Renal cortical epithelial cell (primary cell): ENCODE measurements at places on chromosomes 2 and 18.

DNA sequence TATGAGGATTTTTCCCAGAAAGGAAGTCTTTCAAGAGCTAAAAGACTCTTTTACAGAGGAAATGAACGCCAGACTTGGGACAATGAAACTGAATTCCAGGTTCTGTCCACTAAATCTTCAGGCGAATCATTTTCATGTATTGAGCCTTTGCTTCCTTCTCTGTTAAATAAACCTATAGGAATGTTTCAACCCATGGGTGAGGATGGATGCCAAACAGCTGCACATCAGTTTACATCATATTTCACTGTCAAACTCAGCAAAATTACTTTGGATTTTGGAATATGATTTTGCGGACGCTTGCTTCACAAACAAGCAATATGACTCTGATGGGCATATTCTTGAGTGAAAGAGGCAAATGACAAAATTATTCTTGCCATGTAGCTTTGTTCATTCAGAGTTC lies 256.1 kb upstream of the ZNF521 start:
- DNase-seq, result no peak

GRCh38 chr18:58314284-58314683 lies 270.3 kb downstream of the NEDD4L start:
- DNase-seq, result peak; percentile 96

DNA sequence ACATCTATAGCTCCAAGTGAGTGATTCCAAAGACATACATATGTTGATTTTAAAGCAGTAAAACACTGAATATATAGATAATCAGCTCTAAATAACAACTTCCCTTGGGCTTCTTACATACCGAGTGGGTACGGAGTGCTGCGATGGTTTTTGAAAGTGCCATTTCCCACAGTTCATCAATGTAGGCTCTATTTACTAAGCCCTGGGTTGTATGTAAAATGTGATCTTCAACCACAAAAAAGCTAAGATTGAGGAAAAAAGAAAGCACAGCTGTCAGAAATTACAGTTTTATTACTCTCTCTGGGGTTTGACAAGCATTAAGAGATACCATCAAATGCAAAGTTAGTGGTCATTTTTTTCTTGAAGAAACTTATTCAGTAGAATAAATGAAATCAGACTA lies 312.8 kb downstream of the EXOC6B start:
- DNase-seq, result no peak

GRCh38 chr18:33576999-33577646 lies 896 bp upstream of the ASXL3 start:
- no peak for DNase-seq

DNA sequence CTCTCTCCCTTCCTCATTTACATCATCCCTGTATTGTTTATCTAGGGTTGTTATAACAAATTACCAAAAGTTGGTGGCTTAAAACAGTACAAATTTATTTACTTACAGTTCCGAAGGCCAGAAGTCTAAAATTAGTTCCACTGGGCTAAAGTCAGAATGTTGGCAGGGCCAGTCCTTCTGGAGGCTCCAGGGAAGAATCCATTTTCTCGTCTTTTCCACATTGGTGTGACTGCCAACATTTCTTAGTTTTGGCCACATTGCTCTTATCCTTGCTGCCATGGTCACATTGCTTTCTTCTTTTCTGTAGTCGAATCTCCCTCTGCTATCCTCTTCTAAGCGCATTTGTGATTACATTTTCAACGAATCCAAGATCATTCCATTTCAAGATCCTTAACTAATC lies 34.7 kb downstream of the ICOS start:
- DNase-seq, result no peak

DNA sequence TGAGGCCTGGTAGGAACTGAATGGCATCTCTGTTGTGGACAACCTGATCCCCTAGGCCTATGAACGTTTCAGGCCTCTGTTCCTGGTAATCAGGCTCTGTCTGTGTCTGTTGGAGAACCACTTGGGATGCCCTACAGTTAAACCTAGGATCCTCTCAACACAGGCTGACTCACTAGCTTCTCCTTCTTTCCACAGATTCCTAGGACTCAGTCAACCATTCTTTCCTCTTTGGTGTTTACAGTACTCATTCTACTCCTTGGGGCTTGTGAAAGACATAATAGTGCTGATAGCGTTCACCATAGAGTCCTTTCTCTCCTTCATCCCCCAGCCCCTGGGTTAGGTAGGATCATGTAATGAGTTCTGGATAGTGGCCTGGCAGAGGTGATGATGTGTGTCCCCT lies 544.3 kb downstream of the METTL4 start:
- peak; percentile 96 for DNase-seq

- no peak for DNase-seq
Measured at GRCh38 chr18:3323900-3324299, 62.0 kb downstream of the MYL12B start.

- DNase-seq, result peak; percentile 96
Measured at GRCh38 chr18:9055185-9055584, 47.3 kb upstream of the NDUFV2 start.

DNA sequence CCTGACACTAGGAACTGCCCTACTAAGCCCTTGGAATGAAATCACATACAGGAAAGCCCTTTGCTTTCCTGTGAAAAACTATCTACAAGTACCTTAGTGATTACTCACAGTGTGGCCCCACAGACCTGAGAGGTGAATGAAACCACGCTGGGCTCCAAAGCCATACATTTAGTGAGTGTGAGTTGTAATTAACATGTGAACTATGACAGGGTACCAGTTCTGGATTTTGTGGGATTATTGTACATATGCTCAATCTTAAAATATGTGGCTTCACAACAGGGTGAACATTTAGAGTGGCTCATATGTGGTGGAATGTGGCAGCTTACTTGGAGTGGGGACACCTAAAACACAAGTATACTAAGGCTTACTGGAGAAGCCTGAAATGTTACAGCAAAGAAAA lies 12.3 kb downstream of the KCTD1 start:
- peak; percentile 64 for DNase-seq

DNA sequence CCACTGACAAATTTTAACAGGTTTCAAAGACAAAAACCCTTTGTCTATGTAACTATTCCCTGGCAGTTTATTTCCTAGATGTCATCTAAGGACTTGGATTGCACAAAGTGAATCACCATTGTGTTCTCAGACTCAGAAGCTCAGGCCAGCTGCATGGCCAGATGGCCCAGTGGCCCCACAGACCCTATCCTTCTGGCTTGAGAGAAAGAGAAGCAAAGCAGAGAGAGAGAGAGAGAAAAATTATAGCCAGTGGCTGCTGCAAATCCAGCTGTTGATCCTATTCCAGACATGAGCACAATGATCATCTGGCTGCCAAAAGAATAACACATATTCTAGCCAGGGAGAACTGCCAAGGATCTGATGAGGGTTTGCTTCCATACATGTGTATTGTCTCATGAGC lies 25.8 kb downstream of the CTLA4 start:
- no peak for DNase-seq

DNA sequence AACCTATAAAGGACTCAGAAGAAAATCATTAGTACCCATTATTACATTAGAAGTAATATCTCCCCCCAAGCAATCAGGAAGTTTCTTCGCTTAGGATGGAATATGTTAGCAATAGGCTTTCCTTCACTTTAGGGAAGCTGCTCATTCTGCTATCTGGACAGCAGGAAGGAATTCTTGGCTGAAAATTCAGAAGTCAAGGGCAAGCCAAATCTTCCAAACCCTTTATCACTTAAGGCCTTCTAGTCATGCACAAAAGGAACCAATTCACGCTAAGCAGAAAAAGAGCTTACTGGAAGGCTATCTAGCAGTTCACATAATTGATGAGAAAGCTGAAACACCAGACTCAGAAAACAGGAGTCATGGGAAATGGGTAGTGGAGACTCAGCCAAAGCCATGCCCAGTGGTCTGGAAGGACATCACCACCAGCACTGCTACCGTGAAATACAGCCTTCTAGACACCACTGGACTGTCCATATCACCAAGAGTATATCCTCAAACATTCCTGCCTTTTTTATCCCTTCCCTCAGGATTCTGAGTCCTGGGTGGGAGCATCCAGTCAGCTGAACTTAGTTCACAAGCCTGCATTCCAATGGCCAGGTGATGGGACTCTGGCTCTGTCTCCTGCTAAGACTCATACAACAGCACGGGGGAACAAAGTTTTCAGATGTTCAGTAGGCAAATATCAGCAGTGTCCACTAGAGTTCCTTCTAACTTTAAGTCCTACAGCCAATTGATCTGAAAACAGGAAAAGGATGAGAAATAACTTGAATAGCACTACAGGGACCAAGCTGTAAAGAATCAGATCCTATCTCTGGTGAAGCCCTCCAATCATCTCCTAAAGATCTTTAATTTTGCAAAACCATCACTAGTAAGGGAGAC lies 14.8 kb upstream of the ADAM17 start:
- no peak for DNase-seq

- no peak for DNase-seq
Measured at GRCh38 chr2:54609241-54609640, 114.2 kb upstream of the EML6 start.

DNA sequence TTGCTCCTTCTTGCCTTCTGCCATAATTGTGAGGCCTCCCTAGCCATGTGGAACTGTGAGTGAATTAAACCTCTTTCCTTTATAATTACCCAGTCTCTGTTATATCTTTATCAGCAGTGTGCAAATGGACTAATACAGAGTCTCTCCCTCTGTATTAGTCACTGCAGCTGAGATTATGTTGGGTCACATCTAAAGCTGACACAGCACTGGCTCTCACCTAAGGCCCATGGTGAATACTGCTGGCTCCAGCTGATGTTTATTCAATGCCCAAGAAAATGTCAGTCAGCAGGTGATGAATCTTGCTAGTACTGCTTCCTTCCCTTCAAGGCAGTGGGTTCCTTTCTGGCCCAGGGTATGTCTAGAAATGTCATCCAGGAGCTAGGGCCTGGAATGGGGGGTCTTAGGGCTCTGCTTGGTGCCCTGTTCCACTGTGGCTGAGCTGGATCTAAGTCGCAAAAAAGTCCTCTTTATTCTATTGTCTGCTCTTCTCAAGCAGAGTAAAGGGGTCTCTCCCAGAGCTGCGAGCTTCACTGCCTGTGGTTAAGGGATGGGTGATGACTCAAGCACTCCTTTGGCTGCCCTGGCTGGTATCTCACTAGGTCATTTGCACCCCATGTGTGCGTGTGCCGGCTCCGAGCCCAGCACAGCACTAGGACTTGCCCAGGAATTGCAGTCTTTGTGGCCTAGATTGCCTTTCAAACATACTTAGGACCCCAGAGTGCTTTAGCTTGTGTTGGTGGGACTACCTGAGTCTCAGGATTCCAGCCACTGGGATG lies 29.9 kb downstream of the PPP1R1C start:
- peak; percentile 62 for DNase-seq

DNA sequence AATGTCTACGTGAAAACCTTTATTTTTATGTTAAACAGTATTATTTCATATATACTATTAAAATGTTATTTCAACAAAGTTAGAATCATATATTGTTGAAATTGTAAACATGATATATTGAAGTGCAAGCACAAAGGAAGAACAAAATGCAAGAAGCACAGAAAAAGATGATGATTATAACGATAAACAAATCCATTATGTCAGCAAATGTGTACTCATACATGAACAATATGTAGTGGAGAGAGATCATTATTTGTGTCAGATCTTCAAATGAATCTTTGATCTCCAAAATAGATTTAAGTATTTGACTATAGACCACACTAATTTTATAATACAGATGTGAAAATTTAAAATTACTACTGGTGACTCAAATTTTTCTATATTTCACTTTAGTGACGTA lies 1104.4 kb upstream of the CRIM1 start:
- no peak for DNase-seq

DNA sequence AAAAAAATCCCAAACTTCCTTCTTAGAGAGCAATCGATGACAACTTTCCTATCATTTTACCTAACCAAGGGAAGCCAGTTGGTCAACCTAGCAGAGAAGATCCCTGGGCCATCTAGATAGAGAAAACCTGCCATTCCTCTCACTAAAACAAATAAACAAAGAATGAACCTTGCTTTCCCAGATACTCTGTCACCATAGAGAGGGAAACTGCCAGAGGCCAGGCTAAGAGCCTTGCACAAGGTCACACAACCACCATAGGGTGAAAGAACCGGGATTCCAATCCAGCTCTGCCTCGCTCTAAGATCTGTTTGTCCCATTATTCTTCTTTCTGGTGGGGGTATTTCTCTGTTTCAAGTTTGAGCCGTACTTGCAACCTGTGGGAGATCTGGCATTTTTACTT lies 154.6 kb downstream of the CYRIA start:
- DNase-seq, result no peak

- no peak for DNase-seq
Measured at GRCh38 chr2:126389446-126389845, 266.5 kb upstream of the GYPC start.

GRCh38 chr2:132678483-132678882 lies 8.5 kb upstream of the LYPD1 start:
- DNase-seq, result peak; percentile 18

DNA sequence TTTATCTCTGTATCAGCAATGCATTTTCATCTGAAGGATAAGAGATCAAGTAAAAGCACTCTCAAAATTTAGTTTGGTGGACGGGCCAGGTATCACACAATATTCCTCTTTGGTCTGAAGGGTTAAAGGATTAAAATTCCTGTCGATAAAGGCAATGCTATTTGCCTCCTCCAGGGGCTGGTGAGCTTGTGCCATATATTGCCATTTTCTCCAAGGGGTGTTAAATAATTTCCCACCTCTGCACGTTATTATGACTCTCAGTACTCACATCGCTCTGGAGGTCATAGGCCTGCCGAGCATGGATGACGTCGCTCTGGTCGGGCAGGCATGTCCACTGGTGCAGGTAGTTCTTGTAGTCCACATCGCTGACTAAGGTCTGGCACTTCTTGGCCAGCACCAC lies 94.2 kb downstream of the NEB start:
- no peak for DNase-seq

GRCh38 chr18:31950583-31950982 lies 7.7 kb upstream of the TRAPPC8 start:
- DNase-seq, result peak; percentile 32

- peak; percentile 92 for DNase-seq
Measured at GRCh38 chr2:219171231-219171651, 1.4 kb upstream of the SLC23A3 start.

DNA sequence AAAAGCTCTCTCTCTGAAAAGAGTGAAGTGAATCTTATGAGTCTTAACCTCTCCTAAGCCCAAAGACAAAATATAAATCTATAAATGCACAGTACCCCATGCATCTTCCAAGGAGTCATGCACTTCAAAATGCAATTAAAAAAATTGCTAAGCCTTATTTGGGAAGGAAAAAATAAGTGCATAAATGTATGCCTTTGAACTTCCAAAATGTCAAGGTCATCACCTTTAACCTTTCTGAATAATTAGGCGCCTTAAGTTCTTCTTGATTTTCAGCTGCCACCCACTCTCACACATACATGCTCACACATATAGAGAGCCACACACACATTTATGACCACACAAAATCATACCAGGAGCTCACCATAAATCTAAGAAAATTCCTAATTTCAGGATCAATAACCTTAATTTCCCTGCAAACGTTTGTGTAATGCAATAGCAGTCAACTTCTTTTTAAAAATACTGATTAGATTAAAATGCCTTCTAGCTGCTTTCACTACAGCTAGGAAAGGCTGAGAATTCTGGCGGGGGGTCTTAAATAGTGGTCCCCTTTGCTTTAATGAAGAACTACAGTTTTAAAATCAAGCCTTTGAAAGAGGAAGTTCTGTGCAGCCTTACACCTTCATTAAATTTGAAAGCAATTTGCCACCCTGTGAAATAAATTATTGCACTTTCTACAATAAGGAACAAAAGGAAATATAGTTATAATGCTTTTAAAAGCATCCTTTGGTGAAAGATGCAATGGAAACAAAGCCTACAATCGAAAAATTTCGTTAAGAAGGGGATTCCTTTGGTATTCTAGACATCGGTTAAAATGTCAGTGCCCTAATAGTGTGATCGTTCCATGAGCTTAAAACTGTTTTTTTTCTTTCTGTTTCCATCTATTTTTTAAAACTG lies 3.6 kb downstream of the HOXD11 start:
- DNase-seq, result no peak
